ENCODE measurements at places on chromosomes 4 and X. TPM values are rescaled to one million over a fixed set of nuclear protein-coding genes. Genes with fewer than 3 reads are reported as not detected.

- no peak for DNase-seq
These were observed 144.8 kb downstream of the PPA2 start for GRCh38 chr4:105329081-105329480.

- no peak for DNase-seq
These were observed 105.7 kb upstream of the PRPS2 start for GRCh38 chrX:12685541-12685940.

GRCh38 chr4:160580581-160580980 is 1477.7 kb downstream of the RAPGEF2 start:
- no peak for DNase-seq

DNA sequence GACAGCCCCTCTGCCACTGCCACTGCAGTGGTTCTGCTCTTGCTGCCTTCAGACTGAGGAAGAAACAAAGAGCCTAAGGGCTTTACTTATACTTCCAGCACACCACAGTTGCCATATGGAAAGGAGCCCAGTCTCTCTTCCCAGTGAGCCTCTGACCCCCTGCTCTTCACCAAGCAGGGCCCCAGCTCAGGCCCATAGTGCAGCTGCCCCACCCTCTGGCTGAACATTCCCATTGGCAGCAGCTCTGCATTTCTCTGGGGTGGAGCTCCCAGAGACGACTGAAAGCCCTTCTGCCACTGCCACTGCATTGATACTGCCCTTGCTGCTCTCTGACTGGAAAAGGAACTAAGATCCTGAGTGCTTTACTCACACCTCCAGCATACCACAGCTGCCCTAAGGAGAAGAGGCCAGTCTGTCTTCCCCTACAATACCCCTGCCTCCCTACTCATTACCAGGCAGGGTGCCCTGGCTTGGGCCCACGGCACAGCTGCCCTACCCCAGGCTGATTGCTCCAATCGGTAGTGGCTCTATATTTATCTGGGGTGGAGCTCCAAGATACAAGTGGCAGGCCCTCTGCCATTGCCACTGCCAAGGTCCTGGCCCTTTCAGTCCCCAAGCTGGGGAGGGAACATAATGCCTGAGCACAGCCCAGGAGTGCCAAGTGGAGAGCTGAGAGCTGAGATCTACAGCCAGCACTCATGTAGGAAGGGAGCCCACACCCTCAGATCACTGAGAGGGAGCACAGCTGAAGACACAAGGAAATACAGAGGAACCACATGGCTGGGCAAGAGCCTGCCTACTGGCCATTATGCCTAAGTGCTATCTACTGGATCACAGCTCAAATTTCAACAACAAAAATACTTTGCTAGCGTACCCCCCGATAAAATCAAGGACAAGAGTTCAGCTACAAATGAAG is 36.0 kb downstream of the AWAT2 start:
- no peak for DNase-seq

DNA sequence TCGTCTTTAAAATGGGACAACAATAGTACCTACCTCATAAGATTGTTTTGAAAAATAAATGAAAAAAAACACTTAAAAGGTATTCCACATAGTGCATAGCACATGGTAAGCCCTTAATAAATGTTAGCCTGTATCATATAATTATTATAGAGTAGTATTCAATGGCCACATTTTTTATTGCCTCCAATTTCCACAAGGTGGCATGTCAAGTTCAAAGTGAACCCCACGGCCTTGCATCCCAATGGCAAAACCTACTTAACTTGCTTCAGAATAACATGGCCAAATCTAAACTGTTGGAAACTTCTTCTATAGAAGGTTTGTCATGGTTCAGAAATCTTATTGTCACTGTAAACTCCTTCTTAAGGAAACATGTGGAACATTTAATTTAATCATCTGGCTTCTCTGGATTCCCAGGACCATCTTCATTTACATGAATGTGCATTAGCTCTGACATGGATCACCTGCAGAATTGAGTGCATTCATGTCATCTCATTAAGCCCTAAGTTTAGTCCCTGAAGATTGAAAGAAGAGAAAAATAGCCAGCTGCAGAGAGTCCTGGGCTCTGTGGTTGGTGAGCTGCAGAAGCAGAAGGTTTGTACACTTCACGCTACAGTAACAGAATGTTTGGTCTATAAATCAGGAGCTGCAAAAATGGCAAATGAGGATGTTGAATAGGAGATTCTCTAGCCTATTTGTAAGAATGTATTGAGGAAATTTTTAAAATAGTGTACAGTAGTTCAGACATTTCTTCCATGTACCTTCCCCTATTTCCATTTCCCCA is 61.0 kb downstream of the ANXA3 start:
- peak; percentile 33 for DNase-seq

- DNase-seq = no peak
These were observed 295.2 kb upstream of the IGFBP7 start for GRCh38 chr4:57405359-57405758.

DNA sequence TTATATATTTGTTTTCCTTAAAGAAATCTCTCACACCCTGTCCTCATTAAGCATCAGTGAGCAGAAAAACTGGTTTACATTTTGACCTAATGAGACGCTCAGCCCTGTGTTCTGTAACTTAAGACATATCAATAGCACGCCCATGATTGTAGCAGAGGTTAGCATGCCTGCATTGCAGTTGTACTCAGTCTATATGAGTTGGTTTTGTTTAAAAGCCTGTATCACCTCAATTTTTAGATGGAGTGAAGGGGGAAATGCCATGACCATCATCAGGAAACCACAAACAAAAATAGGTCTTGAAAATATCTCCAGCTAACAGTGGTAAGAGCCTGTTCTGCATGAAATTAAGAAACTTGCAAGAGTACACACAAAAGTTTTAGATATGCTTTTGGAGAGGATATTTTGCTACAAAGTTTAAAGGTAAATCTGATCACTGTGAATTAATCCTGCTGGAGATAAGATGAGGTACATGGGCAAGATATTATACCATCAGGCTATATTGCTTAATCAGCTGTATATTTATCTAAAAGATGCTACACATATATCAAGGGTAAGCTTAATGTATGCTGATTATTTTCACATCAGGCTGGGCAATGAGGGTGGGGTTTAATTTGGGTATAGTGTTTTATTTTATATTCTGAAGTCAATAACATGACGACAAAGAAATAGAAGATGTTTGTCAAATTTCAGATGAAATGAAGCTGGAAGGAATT is 13.1 kb upstream of the COQ2 start:
- no peak for DNase-seq

GRCh38 chr4:13888112-13888511 is 260.6 kb upstream of the BOD1L1 start:
- DNase-seq = no peak

DNA sequence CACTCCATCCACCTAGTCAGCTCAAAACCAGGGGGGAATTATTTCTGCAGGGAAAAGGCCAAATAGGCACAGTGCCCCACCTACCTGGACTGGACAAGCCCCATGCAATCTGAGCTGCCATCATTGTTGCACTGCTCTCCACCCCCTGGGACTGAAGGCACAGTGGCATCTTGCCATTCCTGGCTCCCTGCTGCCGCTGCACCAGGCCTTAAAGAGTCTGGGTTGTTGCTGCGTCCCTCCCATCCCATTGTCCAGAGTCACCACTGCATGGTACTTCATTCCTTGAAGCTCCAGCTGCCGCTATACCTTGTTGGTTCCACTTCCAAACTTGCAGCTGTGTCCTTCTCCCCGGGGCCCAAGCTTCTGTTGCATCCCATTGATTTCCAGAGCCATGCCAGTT is 629.7 kb downstream of the STIM2 start:
- DNase-seq = no peak

DNA sequence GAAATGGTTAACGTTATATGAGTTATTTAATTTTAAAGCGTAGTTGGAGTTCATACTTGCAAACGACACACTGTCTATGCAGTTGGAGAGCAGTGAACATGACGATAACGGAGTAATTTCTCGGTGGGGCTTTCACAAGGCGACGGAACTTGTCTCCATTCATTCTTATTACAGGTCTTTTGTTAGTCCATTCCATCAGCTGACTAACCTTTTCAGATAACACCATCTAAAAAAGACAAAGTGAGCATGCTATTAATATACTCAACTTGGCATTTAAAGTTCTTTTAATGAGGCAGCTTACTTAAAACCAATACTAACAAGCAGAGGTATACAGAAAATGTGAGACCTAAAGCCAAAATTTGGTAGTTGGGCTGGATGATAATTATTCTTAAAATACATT is 19.9 kb downstream of the MAGT1 start:
- no peak for DNase-seq

- no peak for DNase-seq
These were observed 173.0 kb downstream of the SPCS3 start for GRCh38 chr4:176492646-176493302.

- peak; percentile 48 for DNase-seq
These were observed 1.8 kb downstream of the ARHGAP4 start for GRCh38 chrX:153924149-153924861.

DNA sequence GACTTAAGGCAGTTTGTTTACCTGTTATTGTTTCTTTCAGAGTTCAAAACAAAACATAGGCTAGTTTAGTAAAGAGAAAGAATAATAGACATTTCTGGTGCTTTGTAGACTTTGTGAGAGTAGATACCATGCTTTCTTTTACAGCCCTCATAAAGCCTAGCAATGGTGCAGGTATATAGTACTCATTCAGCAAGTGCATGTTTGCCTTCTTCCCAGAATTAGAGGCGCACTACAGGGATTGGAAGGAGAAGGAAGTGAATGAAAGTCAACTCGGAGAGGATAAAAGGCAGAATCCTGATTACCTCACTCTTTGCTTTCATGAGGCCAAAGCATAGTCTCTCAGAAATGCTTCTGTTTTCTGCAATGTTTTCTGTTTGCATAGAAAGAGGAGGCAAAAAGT is 43.1 kb upstream of the FHDC1 start:
- no peak for DNase-seq

GRCh38 chr4:151226004-151226932 is 50.7 kb upstream of the PRSS48 start:
- no peak for DNase-seq

DNA sequence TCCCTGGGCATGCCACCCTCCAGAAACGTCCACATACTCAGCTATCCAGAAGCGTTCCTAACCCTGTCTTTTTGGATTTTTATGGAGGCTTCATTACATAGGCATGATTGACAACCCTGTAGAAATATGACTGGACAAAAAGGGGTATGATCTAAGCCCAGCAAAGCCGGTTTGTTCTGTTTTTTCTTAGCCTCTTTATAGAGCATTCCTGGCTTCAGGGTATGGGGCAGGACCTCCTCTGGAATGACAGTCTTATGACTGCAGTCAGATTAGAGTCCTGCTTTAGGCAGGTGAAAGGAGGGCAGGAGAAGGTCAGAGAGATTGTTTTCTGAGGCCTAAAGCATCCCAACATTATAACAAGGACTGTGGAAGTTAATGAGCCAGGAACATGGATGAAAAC is 137.4 kb downstream of the DCLK2 start:
- DNase-seq = no peak

DNA sequence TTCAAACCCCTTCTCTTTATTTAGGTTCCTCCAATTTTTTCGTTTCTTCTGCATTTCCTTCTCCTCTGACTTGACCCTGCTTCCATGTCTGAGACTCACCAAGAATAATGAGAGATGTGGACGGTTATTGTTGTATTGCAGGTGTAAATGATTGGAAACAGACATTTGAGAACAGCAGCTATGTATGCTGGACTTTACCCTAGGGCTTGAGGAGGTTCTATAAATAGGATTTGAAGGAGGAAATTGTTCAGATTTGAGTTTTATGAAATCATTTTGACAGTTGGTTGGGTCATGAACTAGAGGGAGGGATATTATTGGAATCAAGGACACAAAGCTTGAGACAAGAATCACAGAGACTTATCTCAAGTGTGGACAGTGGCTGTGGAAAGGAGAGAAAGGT is 614.6 kb upstream of the CPEB2 start:
- no peak for DNase-seq

- no peak for DNase-seq
These were observed 890.2 kb downstream of the FSTL5 start for GRCh38 chr4:161273607-161274006.

DNA sequence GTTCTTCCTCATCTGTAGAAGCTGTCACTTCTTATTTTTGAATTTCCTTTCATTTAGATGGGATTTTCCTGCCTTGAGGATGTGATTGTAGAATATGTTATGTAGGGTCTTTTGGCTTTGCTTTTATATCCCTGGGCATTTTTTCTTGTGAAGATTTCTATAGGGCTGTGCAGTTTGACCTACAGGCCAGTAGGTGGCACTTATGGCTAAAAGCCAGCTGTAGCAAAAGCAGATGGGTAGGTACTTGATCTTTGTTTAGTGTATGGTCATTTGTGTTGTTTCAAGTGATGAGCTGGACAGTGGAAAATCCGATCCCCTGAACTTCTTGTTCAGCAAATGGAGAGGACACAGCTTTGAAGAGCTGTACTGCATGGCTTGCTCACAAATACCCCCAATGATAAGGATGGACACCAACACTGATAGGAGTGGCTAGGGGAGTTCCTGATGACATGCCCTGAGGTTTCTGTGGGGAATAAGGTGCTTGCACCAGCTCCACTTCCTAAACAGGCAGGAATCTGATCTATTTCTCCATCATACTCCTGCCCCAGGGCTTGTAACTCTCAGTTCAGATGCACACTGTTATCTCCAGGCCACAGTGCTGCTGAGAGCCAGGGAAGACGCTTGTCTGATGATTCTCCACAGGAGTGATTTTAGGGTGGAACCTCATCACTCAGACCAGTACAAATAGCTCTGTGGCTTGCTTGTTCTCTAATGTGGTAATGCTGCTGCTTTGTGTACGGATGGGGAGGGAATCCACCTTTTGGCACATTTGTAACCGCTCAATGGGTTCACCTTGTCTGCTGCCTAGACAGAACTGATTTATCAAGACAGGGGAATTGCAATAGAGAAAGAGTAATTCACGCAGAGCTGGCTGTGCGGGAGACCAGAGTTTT is 417.1 kb upstream of the MAGEB16 start:
- DNase-seq = no peak

DNA sequence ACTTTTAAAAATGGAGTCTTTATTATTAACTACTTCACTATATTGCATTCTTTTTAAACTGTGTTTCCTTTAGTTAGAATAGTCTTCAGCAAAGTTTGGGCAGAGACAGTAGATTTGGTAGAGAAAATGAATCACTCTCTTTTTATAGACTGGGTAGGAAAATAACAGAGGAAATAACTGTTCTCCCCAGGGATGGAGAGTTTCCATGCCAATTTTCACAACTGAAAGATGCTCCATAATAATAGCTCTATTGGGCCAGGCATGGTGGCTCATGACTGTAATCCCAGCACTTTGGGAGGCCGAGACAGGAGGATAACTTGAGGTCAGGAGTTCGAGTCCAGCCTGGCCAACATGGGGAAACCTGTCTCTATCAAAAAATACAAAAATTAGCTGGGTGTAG is 13.1 kb downstream of the HSD17B13 start:
- DNase-seq = no peak

GRCh38 chrX:152932598-152933175 is 34.8 kb downstream of the ZNF185 start:
- no peak for DNase-seq

The NR0B1 gene
- total RNA-seq = not detected

The GALNT7 gene
- total RNA-seq = 21.6 TPM

The CSN1S1 gene
- not detected for total RNA-seq

The SMIM31 gene
- not detected for total RNA-seq

The SLIT2 gene
- total RNA-seq = not detected

The FABP2 gene
- not detected for total RNA-seq

The MTNR1A gene
- total RNA-seq = not detected

The UGT2B15 gene
- not detected for total RNA-seq

The TMEM187 gene
- total RNA-seq = 7.9 TPM

The CXCL1 gene
- not detected for total RNA-seq

The DGKK gene
- total RNA-seq = not detected

The TCEAL1 gene
- total RNA-seq = 5.7 TPM

The FAM47E gene
- total RNA-seq = 0.17 TPM

The RBMXL3 gene
- not detected for total RNA-seq

The CTAG2 gene
- not detected for total RNA-seq

The PLXNA3 gene
- total RNA-seq = 26.2 TPM

The CHRDL1 gene
- not detected for total RNA-seq

The GTPBP6 gene
- total RNA-seq = 52.1 TPM

The UXT gene
- 187 TPM for total RNA-seq

The PAGE1 gene
- not detected for total RNA-seq

Data from activated CD4-positive, alpha-beta T cell treated with anti-CD3 and anti-CD28 coated beads, Interleukin-2, amount 10 ng/mL, durations not matched to agents 7 days and 5 days (primary cell).